ENCODE measurements at places on chromosomes 1 and 21.

GRCh38 chr1:213380865-213381264 lies 329.8 kb downstream of the RPS6KC1 start:
- DNase-seq = no peak

GRCh38 chr1:183306317-183307042 lies 111.7 kb downstream of the NMNAT2 start:
- DNase-seq = no peak

- no peak for DNase-seq
Observed at GRCh38 chr1:151585622-151586021, 26.2 kb upstream of the SNX27 start.

- no peak for DNase-seq
Observed at GRCh38 chr1:7303554-7304317, 467.4 kb upstream of the VAMP3 start.
